Activated naive CD8-positive, alpha-beta T cell treated with anti-CD3 and anti-CD28 coated beads for 36 hours (primary cell): ENCODE measurements at places on chromosomes 2 and 18. TPM values are rescaled to one million over a fixed set of nuclear protein-coding genes. Genes with fewer than 3 reads are reported as not detected.
A peak's percentile ranks its signal among the peaks of the same experiment; 100 is the strongest.

DNA sequence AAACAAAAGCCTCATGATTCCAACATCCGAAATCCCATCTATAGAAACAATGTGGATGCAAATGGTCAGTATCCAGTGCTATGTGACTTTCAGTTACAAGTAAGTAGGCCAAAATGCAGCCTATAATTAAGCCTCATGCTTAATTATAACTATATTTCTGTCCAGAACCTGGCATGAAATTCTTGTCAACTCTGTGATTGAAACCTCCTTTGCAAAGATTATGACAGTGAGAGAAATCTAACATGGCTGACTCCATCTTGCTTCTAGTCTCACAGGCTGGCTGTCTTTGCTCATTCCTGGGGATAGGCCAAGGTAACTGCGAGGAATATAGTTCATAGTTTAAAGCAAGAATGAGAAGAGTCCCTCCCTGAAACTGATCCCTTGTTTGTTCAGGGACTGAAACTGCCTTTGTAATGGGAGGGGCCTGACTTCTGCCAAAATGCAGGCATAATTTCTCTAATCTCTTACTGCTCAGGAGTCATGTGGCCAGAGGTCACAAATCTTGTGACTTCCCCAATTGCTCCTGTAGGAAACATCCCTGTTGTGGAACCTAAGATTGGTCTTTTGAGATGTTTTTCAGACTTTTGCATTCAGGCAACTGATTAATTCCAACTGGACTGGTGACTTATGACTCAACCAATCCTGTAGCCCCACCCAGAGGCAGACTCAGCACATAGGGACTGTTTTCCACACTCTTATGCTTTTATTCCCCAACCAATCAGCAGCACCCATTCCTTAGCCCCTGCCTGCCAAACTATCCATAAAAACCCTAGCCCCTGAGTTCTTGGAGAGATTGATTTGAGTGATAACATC, 84.5 kb upstream of the TLK1 start:
- DNase-seq = no peak

- no peak for DNase-seq
Measured at GRCh38 chr2:82657106-82657505, 1802.0 kb downstream of the SUCLG1 start.

DNA sequence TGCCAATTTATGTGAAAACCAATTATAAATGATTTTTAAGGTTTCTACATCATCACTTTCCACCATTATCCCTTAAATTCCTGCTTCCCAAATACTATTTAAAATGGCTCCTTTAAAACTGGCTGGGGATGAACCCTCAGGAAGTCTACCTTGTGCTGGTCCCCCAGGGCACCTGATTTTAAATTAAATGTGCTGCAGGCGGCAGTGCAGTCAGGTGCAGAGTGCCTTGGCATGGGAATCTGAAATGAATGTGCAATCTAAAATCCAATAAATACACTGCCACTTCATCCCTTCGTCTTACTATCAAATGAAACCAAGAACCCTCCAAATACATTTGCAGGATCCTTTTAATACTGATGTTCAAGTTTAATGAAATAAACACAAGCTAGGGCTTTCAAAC, 61.8 kb downstream of the C2orf76 start:
- DNase-seq = no peak

Gene UGT1A7
- not detected for total RNA-seq

- no peak for DNase-seq
Measured at GRCh38 chr2:170201275-170201674, 23.3 kb downstream of the MYO3B start.

Gene WNT10A
- total RNA-seq = 7.1 TPM

Gene CDH7
- total RNA-seq = not detected

GRCh38 chr2:239108459-239108858, 260.6 kb downstream of the TWIST2 start:
- DNase-seq = no peak

GRCh38 chr2:12304564-12305171, 412.1 kb upstream of the TRIB2 start:
- no peak for DNase-seq

GRCh38 chr2:64987001-64987955, 1.9 kb upstream of the SLC1A4 start:
- DNase-seq = no peak

DNA sequence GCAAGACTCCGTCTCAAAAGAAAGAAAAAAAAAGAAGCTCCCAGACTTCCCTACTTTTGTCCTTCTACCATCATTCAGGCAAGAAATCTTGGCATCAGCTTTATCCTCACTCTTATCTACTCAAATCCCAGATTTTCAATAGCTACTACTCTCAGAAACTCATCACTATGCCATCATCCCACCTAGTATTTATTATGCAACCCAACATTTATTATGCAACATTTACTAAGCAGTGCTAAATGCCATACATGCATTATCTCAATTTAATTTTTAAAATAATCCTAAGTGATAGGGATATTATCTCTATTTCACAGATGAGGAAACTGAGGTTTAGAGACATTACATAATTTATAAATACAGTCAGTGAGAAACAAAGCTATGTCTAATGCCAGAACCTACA, 4.1 kb downstream of the USP37 start:
- no peak for DNase-seq

Gene GRB14
- total RNA-seq = not detected

- DNase-seq = no peak
Measured at GRCh38 chr2:14681608-14682007, 49.1 kb downstream of the LRATD1 start.

- no peak for DNase-seq
Measured at GRCh38 chr2:68878071-68878711, 7.0 kb upstream of the BMP10 start.

DNA sequence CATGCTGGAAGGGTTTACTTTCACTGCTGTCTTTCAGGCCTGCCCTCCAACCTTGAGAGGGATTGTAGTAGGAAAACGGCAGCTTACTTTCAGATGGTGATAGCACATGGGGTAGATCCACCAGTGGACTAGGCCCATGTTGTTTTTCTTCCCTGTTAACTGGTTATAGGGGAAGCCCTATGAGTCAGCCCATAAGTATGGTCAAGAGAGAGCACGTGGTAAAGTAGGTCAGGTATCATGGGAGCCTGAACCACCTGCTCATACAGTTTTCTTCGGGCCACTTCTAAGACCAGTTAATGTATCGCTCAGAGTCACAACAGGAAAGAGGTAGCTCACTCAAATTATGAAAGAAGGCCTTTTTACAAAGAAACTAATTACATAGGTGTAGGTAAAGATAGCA, 33.0 kb downstream of the PDK1 start:
- DNase-seq = no peak

Gene UGT1A5
- not detected for total RNA-seq

- DNase-seq = no peak
Measured at GRCh38 chr2:98389251-98389605, 43.0 kb downstream of the CNGA3 start.

DNA sequence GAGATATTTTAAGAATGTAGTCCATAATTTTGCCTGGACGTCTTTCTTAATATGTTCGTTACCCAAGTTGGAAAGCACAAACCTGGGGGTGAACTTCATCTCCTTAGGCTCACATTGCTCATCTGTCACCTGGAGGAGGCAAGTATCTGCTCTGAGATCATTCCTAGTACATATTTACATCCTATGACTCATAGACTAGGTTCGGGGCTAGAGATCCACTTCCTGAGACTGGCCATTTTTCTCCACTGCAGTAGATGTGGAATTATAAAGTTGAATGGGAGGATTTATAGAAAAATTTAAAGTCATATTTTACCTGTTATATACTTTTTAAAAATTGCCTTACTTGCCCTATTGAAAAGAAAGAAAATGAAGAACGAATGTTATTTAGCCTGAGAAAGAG, 77.5 kb upstream of the PROKR1 start:
- no peak for DNase-seq

Gene NOTO
- not detected for total RNA-seq

GRCh38 chr2:107589079-107589491, 237.6 kb upstream of the RGPD4 start:
- DNase-seq = no peak

DNA sequence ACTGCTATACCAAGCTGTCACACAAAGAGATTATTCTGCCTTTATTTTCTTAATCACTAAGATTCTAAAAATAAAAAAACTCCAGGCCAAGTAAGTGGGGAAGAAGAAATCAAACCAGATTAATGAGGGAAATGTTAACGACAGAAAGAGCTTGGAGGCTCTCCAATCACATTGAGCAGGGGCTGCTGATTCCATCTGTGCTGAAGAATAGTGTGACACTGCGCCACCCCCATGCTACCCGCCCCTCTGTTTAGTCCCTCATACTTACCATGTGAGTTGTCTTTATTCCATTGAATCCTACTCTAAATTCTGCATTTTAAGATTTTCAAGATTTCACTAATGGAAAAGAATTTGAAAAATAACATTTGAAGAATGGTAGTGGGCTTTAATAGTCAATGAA, 998.0 kb upstream of the CDH2 start:
- no peak for DNase-seq

GRCh38 chr2:133982256-133982655, 271.6 kb upstream of the MGAT5 start:
- DNase-seq = no peak

DNA sequence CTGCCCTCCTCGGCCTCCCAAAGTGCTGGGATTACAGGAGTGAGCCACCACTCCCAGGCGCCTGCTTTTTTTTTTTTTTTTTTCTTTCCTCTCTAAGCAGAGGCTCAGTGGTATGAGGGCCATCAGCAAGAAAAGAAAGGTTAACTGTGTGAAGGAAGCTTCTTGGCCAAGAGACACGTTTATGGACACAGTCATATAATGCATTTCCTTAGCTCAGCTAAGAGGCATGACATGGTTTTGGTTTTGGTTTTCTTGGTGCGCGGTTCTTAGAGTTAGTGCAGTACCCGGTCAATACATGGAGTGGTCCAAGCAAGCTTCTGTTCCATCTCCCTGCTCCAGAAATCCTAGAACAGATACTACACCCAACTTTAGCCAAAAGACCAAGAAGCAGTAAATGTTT, 42.6 kb downstream of the RALBP1 start:
- DNase-seq = no peak

Gene TMEFF2
- total RNA-seq = not detected

Gene HOXD4
- not detected for total RNA-seq

Gene REG1B
- total RNA-seq = not detected

Gene RGPD4
- 0.64 TPM for total RNA-seq

DNA sequence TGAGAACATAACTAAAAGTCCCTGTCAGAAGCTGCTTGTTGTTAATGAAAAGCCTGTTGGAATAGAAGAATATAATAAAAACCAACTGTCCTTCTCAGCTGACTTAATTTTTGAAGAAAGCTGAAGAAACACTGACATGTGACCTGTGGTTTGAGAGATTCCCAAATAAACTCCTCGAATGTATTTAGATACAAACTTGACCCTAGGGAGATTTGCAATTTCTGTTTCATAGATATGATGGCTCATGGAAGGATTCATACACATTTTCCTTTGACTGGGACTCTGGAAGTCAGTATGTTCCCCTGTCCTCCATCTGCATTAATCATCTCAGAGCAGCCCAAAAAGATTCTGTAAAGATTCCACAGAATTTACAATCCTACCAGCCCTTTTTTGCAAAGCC, 195.1 kb downstream of the TMEM247 start:
- no peak for DNase-seq

DNA sequence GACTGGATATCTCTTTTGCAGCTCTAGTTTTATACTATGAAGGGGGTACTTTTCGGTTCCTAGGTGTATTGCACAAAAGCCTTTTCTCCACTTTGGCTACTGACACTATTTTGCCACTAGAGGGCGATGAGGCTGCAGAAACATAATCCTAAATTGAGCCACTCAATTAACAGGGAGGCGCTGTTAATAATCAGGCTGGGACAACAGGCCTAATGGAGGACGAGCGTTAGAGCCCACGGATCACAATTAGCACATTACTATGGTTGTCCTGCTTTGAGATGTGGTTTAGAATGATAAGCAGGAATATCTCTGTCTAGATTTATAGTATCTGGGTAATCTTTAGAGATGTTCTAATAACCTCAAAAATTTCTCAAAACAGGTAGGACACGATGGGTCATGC, 62.2 kb upstream of the PMAIP1 start:
- peak; percentile 19 for DNase-seq

GRCh38 chr2:95234286-95234785, 27.0 kb downstream of the ZNF892 start:
- DNase-seq = no peak

GRCh38 chr18:42028247-42028832, 73.3 kb downstream of the PIK3C3 start:
- peak; percentile 16 for DNase-seq

- DNase-seq = no peak
Measured at GRCh38 chr18:62744076-62744968, 29.0 kb downstream of the PHLPP1 start.

GRCh38 chr18:69631281-69631680, 230.6 kb downstream of the DOK6 start:
- DNase-seq = no peak

- no peak for DNase-seq
Measured at GRCh38 chr2:7611750-7612149, 694.5 kb downstream of the RNF144A start.

DNA sequence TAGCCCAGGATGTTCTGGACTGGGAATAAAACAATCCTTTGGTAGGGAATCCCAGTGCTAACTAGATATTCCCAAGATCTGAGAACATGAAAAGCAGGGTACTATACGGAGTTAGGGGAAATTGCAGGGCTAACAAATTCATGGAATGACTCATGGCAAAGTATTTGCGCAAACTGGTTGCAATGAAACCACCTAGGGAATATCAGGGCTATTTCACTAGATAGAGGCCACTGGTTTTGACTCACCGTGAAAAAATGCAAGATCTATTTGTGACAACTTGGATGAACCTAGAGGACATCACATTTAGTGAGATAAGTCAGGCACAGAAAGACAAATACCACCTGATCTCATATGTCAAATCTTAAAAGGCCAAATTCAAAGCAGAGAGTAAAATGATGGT, 233.3 kb downstream of the MBD2 start:
- no peak for DNase-seq

Gene EFEMP1
- not detected for total RNA-seq

- no peak for DNase-seq
Measured at GRCh38 chr18:2534906-2535305, 36.4 kb downstream of the METTL4 start.

DNA sequence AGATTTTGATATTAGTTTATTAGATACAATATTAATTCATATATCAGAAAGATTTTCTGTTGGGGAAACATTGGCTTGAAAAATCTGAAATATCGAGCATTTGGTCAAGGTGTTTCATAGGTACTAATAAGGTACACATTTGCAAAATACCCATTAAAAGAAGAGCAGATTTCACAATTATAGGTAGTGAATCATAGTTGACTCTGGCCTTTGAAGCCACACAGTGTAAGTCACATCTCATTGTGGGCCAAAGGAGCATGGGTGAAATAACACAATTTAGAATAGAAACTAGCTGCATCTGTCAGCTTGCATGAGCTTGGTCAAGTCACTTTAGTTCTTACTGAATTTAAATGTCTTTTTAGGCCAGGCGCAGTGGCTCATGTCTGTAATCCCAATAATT, 4.9 kb downstream of the KDM3A start:
- no peak for DNase-seq

Gene VIL1
- total RNA-seq = not detected

Gene FOXD4L1
- 0.16 TPM for total RNA-seq

Gene IL37
- total RNA-seq = not detected

- DNase-seq = no peak
Measured at GRCh38 chr2:58047373-58047935, 848 bp downstream of the VRK2 start.

Gene KCNIP3
- total RNA-seq = not detected
